Bone marrow (tissue), 2 donors: ENCODE measurements at places on chromosomes 2 and 18.

DNA sequence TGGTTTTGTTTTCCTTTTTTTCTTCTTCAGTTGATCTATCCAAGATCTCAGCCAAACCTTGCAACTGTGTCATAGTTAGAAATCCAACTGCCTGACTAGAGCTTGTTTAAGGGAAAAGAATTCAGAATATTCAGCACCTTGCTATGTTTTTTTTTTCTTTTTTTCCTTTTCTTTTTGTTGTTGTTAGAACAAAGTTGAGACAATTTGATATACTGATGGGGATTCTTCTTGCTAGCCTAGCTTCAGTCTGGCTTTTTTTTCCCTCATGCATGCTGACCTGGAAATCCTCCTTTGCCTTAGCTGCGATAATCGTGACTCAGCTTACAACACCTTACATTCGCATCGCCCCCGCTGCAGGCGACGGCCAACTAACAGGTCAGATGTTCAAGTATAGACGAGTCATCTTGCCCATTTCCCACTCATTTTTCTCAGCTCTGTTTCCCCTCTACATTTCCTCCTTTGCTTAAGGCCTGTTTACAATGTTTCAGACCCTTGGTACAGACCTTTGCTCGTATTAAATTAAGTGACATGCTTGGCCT is 487.2 kb upstream of the RAB12 start:
- DNase-seq = no peak

- no peak for DNase-seq
Measured at GRCh38 chr2:28687171-28687570, 64.5 kb upstream of the PPP1CB start.

- no peak for DNase-seq
Measured at GRCh38 chr2:49167131-49167530, 12.8 kb upstream of the FSHR start.

- DNase-seq = no peak
Measured at GRCh38 chr2:232588031-232588430, 37.5 kb downstream of the EIF4E2 start.

- DNase-seq = no peak
Measured at GRCh38 chr18:2654169-2654927, 1.2 kb upstream of the SMCHD1 start.

GRCh38 chr18:47251289-47252120 is at the start of gene SKOR2:
Gene SKOR2 (minus strand): TSS chr18:47251660. CDS start chr18:47249183, 2,477 bp downstream.
- DNase-seq = no peak

DNA sequence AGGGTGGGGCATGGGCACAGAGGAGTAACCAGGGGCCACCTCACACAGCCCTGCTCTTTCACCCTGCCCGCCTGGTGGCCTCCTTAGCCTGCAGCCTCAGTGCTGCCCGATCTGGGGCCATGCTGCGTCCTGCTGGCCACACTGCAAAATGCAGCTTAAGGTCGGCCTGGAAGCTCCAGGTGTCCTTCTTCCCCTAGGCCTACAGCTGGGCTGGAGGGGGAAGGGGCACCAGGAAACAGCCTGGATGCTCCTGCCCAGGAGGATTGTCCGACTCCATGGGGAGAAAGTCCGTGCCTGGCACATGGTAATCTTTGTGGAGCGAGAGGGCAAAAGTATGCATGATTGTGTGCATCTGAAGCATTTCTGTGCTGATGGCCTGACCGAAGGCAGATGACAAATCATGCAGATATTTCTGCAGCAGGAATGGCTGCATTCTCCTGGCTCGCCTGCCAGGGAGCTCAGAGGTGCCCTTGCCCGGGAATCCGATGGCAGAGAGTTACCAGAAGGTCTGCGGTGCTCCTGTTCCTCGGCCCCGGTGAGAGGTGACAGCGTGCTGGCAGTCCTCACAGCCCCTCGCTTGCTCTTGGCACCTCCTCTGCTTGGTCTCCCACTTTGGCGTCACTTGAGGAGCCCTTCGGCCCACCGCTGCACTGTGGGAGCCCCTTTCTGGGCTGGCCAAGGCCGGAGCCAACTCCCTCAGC is 12.8 kb upstream of the ALPP start:
- no peak for DNase-seq

DNA sequence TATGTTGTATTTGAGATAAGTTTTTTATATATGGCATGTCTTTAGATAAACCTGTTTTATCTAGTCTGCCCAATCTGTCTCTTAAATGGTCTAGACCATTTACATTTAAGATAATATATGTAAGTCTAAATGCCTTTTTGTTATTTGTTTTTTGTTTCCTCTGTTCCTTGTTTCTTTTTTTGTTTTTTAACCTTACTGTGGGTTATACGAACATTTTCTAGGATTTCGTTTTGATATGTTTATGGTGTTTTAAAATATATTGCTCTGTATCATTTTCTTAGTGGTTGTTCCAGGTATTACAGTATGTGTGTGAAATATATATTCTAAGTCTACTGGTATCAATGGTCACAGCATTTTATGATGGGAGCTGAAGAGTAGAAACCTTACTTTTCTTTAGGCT is 13.3 kb downstream of the BCL2L11 start:
- no peak for DNase-seq

DNA sequence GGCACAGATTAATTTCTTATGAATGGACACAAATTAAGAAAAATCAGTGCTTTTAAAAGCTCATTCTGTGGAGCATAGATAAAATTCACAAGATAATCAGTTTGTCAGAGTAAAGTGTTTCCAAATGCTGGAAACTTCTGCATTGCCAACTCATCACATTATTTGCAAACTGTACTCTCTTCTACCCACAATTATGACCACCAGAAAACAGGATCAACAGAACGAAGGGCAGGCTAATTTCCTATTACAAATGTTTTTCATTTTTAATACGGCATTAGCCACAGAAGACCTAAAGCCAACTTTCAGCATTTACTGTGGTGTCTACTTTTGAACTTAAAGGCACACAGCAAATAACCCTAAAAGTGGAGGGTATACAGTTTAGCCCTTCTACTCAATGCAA is 6.0 kb downstream of the IRS1 start:
- DNase-seq = no peak

DNA sequence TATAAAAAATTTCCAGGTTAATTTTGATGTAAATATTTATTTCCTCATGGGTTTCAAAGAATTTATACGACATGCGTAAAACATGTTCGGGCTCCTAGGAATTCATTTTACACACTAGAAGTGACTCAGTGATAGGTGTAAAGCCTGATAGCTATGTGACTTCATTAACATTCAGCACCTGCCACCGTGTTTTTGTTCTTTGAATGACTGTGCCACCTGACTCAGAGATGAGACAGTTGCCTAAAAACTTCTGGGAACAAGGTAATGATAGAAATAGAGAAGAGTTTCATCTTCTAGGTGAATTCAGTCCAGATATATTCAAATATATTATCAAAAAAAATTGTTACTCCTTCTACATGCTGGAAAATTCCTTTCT is 10.0 kb downstream of the IL1R2 start:
- DNase-seq = no peak

DNA sequence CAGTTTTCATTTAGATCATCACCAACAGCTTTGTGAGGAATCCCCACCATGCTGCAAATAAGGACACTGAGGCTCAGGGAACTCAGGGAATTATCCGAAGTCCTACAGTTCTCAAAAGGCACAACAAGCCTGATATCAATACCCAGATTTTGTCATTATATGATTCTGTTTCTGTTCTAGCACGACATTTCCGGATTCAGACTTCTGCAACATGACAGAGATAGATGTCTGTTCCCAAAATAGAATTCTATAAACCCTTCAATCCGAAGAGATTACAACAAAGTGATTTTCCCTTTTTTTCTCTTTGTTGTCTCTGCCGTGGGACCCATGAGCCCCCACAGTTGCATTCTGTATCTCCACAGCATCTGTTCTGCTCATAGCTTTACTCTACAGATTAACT is 72.0 kb downstream of the DOCK10 start:
- DNase-seq = no peak

DNA sequence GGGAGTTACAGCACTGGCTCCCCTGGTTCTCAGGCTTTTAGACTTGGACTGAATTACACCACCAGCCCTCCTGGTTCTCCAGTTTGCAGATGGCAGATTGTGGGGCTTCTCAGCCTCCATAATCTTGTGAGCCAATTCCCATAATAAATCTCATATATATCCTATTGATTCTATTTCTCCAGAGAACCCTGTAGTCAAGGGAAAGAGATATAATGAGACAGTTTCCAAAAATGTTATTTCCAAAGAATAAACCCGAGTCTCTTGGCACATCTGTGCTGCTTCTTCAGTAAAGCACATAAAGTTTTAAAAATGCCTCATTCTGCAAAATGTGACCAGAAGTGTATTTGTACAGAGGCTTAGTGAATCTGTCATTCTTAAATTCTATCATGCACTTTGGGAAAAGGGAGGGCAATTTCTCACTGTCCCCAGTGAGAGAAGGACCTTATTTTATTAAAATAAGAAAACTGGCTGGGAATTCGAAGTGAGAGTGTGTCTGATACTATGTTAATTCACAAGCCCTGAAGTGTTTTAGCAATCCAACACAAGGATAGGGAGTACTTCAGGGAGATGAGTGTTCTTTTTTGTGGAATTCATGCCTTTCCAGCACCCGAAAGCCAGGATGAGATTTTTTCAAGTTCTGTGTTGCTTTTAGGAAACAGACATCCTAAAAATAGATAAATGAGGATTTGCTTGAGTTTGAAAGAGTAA is 282.4 kb upstream of the CHAC2 start:
- no peak for DNase-seq

GRCh38 chr2:158690823-158691222 is 104.3 kb upstream of the DAPL1 start:
- no peak for DNase-seq

DNA sequence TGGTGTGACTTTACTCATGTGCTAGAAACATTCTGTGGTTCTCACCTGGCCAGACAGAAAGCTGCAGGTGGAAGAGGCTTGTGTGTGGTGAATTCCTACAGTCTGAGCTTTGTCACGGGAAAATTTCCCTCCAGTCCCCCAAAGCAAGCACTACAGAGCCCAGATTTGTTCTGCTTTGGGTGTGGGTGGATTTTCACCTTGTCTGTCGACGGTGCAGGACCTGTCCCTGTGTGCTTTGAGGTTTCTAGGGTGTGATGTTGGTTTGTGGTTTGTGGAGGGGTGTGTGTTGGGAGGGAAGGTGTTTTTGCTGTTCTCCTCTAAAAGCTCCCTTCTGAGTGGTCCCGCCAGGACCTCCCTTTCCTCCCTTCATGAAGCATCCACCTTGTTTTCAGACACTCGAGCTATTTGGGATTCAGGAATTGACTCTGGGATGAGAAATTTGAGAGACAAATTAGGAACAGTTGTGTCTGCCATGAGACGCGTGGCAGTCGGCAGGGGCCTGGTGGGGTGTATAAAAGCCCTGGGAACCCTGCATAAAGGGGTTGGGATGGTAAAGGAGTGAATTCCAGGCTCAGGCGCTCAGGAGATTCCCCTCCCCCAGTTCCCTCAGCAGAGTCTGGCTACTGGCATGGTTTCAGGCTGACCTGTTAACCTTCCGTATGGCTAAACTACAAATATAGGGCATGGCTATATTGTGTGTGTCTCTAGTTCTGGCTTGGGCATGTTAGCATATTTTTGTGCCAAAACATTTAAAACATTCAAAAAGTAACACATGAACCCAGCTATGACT is 65.5 kb downstream of the DGKD start:
- DNase-seq = no peak

DNA sequence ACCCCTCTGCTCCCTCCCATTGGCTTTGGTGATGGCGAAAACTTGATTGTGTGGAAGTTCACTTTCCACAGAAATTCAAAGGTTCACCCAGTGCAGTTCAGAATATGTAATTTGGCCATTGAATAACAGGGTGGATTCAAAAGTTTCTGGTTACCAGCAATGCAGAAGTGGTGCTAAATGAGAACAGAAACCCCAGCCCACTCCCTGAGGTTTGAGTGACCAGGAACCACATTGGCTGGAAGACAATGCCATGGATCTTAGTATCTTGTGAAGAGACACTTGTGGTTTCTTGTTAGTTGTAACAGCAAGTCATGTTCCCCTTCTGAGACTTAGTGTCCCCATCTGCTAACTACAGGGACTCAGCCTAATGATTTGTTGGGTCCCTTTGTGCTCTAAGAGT is 49.8 kb downstream of the QPCT start:
- no peak for DNase-seq

GRCh38 chr2:58930537-58930936 is 689.4 kb upstream of the FANCL start:
- DNase-seq = no peak

GRCh38 chr2:98558852-98559530 is 49.3 kb downstream of the COA5 start:
- no peak for DNase-seq

DNA sequence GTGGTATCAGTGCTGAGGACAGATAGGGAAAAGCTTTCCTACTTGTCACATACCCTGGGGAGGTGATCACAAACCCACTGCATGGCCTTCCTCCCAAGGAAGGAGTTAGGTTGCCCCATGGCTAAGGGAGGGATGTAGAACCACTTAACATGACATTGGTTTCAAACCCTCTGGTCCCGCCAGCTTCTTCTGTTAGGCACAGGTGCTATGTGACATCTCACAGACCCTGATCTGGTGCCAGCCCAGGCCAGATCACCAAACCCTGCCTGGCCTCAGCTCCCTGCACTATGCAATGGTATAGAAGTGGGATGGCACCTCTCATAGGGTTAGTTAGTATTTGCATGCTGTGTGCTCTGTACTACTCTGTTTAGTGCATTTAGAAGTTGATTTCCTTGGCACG is 58.0 kb downstream of the TCF7L1 start:
- DNase-seq = no peak

DNA sequence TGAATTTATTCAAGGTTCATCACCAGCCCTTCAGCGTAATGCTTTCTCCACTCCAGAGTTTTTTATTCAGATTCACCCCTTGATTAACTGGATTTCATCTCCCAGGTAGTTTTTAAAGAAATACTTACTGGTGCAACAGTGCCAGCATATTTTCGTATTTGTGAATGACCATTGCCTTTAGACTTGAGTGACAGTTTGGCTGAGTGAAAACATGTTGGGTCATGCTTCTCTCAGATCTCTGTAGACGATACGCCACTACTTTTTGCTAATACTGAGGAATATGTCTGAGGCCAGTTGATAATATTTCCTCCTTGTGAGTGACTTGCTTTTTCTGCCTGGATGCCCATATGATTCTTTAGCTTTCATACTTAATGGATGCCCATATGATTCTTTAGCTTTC is 51.5 kb downstream of the CYP26B1 start:
- no peak for DNase-seq

- no peak for DNase-seq
Measured at GRCh38 chr2:41723526-41723925, 324.3 kb upstream of the PKDCC start.

- DNase-seq = no peak
Measured at GRCh38 chr18:67776929-67777328, 260.4 kb upstream of the DSEL start.

GRCh38 chr2:138023298-138023697 is 59.0 kb downstream of the HNMT start:
- DNase-seq = no peak

DNA sequence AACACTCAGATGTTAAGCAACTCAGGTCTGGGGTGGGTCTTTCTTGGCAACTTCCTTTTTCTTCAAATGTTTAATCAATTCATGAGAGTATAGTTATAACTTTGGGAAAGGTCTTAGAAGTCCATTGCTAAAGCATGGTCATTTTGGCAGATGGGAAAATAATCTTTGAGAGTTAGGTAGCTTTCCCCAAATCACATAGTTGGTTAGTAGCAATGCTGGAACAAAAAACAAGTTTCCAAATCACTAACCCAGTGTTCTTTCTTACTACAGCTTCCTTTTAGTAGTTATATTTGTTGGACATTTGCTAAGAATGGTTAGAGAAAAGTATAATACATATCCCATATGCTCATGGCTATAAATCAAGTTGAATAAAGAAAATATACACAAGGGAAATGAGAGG is 185.2 kb upstream of the SLC14A2 start:
- DNase-seq = no peak
